ENCODE measurements at places on chromosomes 6 and 20.
A peak's percentile ranks its signal among the peaks of the same experiment; 100 is the strongest.

DNA sequence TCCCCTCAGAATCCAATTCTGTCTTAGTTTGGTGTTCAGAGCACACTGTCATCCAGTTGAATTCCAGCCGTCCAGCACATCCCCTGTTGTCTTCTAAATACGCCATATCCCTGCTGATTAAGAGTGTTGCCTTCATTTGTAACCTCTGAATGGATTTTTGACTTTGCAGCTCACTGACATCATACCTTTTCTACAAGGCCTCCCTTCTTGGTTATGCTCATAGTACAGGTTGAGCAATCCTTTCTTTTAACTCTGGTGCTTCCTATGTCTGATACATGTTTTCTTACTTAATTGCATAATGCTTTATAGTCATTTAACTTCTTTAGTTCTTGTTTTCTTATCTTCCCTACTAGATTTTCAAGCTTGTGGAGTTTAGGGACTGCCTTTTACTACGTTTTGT lies 36.4 kb downstream of the XRN2 start:
- DNase-seq, result no peak

DNA sequence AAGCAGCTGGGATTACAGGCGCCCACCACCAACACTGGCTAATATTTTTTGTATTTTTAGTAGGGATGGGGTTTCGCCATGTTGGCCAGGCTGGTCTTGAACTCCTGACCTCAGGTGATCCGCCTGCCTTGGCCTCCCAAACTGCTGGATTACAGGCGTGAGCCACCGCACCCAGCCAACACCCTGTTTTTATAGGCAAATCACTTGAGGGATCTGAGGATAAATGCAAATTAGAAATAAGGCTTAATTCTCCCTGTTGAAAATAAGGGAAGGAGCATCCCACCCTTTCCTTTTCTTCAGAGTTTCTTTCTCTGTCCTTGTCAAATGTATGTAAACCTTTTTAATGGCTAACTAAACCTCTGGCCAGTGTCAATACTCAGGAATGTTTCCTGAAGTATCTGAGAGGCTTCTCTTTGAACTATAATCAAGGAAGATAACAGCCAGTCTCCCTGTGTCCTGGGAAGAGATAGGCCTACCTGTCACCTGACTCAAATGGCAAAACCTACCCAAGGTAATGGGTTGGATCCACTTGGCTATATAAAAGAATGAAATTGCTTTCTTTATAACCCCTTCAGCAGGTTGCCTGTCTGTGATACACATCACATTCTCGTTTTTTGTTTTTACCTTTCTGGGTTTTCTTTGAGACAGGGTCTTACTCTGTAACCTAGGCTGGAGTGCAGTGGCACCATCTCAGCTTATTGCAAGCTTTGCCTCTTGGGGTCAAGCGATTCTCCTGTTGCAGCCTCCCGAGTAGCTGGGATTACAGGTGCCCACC lies 64.5 kb upstream of the TNFAIP3 start:
- no peak for DNase-seq

GRCh38 chr20:49216991-49217578 lies 2.1 kb upstream of the DDX27 start:
- peak; percentile 89 for DNase-seq

DNA sequence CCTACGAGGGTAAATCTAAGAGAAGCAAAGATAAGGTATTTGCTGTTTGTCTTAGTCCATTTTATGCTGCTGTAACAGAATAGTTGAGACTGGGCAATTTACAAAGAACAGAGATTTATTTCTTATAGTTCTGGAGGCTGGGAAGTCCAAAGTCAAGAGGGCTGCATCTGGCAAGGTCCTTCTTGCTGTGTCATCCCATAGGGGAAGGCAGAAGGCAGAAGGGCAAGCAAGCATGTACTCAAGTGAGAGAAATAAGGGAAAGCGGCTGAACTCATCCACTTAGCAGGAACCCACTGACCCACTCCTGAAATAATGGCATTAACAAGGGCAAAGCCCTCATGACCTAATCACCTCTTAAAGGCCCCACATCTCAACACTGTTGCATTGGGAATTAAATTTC lies 102.7 kb downstream of the AGPAT4 start:
- no peak for DNase-seq

GRCh38 chr6:900716-901605 lies 208.0 kb upstream of the EXOC2 start:
- DNase-seq, result no peak

GRCh38 chr6:44216677-44217331 lies at the start of gene MYMX:
Gene MYMX (plus strand): TSS chr6:44216926. CDS start chr6:44217472, 546 bp downstream.
- no peak for DNase-seq

DNA sequence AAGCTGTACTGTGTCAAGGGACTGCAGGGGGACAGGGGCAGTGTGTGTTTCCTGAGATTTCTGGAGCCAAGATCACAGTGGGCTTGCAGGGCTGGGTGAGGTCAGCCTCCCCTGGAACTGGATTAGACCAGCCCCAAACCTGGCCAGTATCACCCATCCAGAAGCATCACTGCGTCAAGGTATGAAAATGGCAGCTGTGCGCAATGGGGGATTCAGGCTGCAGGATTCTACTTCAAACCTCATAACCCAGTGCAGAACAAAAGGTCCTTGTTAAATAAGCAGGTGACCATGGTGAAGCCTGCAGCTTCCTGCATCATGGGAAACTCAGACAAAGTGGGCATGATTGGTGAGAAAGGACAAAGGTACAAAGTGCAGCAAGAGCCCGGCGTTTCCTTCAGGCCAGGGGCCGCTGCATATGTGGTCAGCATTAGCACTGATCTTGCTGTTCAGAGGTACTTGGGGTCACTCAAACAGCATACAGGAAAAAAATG lies 33.4 kb downstream of the TRAF3IP2 start:
- DNase-seq, result no peak

- DNase-seq, result no peak
Observed at GRCh38 chr20:1997483-1998192, 3.8 kb upstream of the PDYN start.

DNA sequence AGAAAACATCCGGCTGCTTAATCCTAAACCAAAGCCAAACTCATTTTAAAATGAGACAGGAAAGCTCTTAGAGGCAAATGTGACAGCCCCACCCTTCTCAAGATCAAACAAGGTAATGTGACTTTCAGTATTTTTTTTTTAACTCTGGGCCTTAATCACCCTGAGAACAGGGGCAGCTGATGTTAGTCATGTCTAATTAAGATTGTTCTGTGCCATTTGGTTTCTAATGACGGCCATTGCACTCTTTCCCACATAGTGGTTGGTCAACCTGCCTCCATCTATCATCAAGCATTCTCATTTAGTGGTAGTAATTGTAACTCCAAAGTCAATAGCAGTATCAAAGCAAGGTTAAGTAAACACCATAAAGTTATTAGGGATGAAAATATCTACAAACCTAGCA lies 191.6 kb upstream of the EXOC2 start:
- no peak for DNase-seq

- peak; percentile 30 for DNase-seq
Observed at GRCh38 chr20:32626859-32627636, 41.9 kb upstream of the NOL4L start.

DNA sequence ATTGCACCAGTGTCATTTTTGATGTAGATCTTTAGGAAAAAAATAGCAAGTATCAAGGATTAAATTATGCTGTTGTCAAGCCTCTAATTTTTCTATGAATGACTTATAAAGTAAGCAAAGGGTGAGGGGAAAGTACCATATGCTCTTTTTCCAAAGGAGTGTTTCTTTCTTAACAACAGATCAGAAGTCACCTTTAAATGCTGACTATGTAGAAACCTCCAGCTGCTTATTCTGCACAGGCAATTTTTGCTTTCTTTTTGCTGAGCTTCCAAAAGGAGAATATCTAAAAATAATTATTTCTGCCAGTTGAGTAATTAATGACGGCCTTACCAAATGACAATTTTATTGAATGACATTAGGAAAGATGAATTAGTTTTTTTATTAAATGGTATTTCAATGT lies 390.6 kb upstream of the MANEA start:
- no peak for DNase-seq

DNA sequence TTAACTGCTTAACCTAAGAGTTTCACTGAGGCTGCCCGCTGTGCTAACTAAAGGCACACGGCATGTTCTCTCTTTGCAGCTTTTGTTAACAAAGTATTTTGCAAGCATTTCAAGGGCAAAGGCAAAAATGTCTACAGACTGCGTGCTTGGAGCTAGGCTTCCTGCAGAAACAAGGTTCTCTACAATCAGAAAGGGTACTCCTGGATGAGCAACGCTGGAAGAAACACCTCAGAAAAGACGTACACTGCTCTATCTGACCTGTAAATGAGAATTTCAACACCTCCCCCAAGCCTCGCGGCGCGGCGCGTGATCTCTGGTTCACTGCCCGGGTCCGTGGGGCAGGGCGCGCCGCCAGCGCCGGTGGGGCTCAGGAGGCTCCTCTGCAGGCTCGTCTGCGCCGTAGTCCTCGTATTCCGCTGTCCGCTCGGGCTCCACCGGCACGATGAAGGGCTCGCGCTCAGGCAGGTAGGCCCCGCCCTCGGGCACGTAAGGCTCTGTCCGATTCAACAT lies 120.9 kb downstream of the COL12A1 start:
- DNase-seq, result no peak

- DNase-seq, result no peak
Observed at GRCh38 chr6:156988276-156989158, 211.3 kb downstream of the ARID1B start.

- DNase-seq, result no peak
Observed at GRCh38 chr20:61024390-61024789, 227.7 kb upstream of the CDH4 start.

DNA sequence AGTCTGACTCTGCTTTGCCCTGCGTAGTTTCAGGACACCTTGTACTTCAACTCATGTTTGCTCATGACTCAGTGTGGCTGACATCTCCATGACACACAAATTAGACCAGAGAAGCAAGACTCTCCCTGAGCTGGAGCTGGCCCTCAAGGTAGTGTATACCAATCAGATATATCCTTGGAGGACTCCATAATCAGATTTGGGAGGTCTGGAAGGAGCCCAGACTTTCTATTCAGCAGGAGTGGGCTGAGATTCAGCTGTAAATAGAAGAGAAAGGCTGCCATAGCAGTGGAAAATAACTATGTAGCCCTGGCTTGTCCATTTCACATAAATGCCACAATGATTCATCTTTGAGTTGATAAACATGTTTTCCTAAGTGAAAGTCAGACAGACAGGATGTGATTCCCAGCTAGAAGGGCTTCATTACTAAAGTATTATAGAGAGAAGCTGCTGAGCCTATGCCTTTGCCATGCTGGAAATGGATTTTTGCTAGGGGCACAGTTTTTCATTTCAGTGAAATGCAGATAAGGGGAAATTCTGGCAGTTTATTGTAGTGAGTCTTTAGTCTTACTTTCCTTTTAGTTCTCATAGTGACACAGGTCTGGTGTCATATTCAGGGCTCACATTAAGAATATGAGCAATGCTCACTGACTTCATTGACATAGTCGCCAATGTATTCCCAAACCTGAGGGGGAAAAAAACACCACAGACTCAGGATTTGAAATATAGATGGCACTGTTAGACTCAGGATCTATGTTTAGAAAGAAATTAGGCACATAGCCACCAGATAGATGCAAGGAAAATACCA lies 95.3 kb downstream of the CLVS2 start:
- DNase-seq, result no peak

DNA sequence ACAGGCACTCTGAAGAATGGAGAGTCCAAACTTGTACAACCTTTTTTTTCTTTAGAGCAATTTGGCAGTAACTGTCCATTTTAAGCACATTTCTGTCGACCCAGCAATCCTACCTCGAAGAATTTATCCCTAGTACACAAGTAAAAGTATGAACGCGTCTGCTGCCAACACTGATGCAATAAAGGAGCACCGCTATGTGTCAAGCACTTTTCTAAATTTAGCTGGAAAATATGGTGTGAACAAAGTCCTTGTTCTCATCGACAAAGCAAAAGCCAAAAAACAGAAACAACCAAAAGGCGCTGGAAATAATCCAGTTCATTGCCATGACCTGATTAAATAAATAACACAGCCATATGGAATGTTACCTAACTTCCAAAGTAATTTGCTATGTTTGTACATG lies 1.1 kb downstream of the DPM1 start:
- DNase-seq, result no peak

GRCh38 chr6:72620871-72621290 lies 983 bp upstream of the KCNQ5 start:
- peak; percentile 39 for DNase-seq

DNA sequence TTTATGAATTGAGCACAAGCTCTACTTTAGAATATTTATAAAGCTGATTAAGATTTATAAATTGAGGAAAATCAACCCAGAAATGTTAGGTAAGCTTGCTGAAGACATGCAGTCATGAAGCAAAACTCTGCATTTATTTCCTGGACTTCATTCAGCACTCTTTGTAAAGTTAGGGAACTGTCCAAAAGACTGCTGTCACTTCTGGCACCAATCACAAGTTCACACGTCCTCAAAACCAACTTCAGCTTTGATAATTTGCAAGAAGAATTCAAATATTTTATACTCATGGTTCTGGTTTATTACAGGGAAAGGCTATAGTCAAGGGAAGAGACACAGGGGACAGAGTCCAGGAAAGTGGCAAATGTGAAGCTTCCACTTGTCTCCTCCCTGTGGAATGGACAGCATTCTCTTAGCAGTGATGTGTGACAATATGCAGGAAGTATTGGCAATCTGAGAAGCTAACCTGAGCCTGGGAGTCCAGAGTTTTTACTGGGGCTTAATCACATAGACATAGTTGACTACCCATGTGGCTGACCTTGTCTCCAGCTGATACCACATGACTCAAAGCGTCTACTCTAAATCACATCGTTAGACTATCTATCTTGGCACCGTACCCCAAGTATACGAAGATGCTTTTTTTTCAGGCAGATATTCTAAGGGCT lies 85.4 kb downstream of the PPP1R14C start:
- DNase-seq, result no peak

- DNase-seq, result no peak
Observed at GRCh38 chr20:22471156-22471836, 113.1 kb downstream of the FOXA2 start.

- DNase-seq, result no peak
Observed at GRCh38 chr20:44533928-44534327, 12.1 kb upstream of the SERINC3 start.

DNA sequence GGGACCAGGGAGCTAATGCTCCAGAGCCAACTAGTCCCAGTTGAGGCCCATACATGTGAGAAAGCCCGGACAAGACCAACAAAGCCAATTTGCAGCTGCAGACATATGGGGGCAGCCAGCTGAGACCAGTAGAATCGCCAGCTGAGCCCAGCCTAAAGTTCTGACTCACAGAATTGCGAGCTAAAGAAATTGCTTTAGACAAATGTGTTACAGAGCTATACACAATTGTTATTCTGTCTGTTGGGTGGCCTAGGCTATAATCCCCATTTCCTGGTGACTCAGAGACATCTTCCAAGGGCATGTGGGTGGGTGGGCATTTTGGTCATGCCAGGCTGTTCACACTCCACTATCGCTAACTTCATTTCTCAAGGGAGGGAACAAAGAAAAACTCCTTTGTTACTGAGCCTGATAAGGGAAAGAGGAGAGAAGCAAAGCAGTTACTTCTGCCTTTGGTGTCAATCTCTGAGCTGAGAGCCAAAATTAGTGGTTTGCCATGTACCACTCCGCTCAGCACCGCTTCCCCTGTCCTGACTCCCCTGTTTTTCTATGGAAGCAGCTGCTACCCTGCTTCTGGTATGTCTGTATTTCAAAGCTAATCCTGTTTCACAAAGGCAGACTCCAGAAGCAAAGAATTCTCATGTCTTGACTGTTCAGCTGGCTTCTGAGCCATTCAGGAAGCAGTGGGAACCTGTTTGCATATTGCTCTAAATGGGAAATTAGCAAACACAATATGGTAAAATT lies 26.1 kb downstream of the SCP2D1 start:
- DNase-seq, result no peak
